ENCODE measurements at places on chromosomes 12 and 14. TPM values are rescaled to one million over a fixed set of nuclear protein-coding genes. Genes with fewer than 3 reads are reported as not detected.

DIO3 gene
- not detected for total RNA-seq

FAM90A1 gene
- not detected for total RNA-seq

SLC6A15 gene
- 0.80 TPM for total RNA-seq

SMOC1 gene
- total RNA-seq = 0.14 TPM

BCL11B gene
- total RNA-seq = 0.27 TPM

MGAT2 gene
- total RNA-seq = 126 TPM

TGM1 gene
- 1.1 TPM for total RNA-seq

SMCO2 gene
- 0.50 TPM for total RNA-seq

ANKRD33 gene
- 0.27 TPM for total RNA-seq

TAS2R50 gene
- total RNA-seq = 6.0 TPM

CCDC175 gene
- total RNA-seq = not detected

ZFYVE26 gene
- 34.2 TPM for total RNA-seq

ACRBP gene
- total RNA-seq = 0.53 TPM

CFAP54 gene
- 68.3 TPM for total RNA-seq

GATC gene
- 30.3 TPM for total RNA-seq

FGF23 gene
- not detected for total RNA-seq

TDRD9 gene
- total RNA-seq = 1.1 TPM

AMDHD1 gene
- total RNA-seq = 0.13 TPM

TAS2R7 gene
- 0.14 TPM for total RNA-seq

ERBB3 gene
- total RNA-seq = not detected

BHLHE41 gene
- total RNA-seq = 0.07 TPM

GTF2A1 gene
- total RNA-seq = 38.6 TPM

IL26 gene
- total RNA-seq = not detected

Data from thoracic aorta endothelial cell (primary cell).